ENCODE measurements at places on chromosomes 12 and 14.

DNA sequence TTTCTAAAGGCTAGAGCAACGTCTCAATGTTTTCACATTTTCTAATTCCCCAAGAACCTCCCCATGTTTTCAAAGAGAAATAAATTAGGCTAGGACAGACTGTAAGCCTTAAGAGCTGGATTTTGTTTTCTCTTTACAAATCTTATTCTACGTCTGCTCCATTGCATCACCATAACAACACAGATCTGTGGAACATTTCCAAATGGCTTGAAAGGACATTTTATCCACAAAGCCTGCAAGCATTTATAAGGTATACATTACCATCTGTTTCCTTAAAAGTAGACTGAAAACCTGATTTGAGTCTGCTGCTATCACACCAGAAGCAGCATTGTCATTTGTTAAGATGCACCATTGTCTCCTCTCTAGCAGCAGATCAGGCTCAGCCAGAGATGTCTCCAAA lies 115.3 kb upstream of the PLEKHA5 start:
- peak; percentile 67 for DNase-seq

DNA sequence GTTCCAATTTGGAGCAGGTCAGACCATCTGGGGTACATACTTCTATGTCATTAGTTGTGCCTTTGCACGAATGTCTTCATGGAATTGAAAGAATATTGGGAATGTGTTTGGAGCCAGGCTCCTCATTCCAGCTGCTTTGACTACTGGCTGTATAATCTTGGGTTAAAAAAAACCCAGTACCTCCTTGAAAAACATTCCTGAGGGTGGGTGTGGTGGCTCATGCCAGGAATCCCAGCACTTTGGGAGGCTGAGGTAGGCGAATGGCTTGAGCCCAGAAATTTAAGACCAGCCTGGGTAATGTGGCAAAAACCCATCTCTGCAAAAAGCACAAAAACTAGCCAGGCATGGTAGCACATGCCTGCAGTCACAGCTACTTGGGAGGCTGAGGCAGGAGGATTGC lies 125.6 kb downstream of the TTC8 start:
- no peak for DNase-seq

DNA sequence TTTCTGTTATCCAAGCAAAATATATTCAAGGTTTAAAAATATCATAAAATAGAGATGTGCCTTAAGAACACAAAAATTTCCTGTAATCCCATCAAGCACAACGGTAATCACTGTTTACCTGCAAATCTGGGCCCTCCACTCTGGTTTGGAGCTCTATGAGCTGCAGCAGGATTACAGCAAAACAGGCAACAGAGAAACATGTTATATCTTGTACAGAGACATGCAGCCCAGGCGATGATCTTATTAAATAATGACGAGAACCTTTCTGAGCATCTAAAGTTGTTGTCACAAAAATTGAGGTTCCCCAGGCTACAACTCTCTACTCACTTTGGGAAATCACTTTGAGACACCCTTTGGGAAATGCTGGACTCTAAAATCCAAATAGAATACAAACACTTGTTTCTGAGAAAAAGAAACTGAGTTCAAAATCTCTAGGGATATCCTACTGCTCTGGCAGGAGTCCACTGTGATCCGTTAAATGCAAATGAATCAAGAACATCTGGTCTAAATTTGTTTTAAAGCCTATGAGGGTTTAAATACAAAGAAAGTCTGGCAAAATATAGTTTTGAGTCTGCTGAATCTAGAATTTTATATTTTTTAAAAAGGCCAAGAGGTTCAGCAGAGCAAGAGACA lies 36.3 kb downstream of the STON2 start:
- no peak for DNase-seq

GRCh38 chr12:119780786-119781434 lies 96.2 kb downstream of the CIT start:
- peak; percentile 37 for DNase-seq

DNA sequence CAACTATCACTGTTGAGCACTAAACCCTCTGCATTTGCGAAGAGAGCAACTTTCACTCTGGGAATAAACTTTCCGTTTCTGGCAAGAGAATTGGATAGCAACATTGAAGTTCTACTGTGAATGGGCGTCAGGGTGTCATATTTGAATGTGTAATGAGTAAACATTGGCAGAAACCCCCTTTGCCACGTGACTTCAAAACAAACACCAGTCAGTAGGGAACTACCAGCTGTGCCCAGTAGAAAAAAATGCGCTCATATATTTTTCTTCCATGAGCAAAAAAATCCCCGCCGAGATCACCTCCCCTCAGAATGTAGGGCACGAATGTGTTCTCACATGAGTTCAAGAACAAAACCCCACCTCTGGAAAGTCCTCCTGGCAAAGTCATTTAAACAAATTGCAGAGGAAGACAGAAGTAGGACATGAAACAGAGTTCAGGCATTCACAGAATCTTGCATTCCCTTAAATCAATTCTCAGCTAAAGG lies 80.6 kb downstream of the BTG1 start:
- peak; percentile 61 for DNase-seq

DNA sequence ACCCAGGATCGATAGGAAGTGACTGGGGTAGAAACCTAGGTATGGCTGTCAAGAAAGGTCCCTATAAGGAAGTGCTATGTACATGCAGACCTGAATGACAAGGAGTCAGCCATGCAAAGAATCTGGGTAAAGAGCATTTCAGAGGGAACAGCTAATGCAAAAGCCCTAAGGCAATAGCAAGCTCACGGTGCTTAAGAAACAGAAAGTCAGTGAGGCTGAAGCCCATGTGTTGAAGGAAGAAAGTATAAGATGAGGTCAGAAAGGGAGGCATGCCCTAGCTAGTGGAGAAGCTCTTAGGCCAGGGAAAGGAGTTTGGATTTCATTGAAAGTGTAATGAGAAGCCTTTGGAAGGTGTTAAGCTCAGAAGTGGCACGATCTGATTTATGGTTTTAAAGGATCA lies 6.0 kb upstream of the ADCY6 start:
- DNase-seq: peak; percentile 55
